ENCODE measurements at places on chromosomes 1 and 21.

- peak; percentile 23 for DNase-seq
Measured at GRCh38 chr1:31587720-31588423, 11.6 kb downstream of the TINAGL1 start.

DNA sequence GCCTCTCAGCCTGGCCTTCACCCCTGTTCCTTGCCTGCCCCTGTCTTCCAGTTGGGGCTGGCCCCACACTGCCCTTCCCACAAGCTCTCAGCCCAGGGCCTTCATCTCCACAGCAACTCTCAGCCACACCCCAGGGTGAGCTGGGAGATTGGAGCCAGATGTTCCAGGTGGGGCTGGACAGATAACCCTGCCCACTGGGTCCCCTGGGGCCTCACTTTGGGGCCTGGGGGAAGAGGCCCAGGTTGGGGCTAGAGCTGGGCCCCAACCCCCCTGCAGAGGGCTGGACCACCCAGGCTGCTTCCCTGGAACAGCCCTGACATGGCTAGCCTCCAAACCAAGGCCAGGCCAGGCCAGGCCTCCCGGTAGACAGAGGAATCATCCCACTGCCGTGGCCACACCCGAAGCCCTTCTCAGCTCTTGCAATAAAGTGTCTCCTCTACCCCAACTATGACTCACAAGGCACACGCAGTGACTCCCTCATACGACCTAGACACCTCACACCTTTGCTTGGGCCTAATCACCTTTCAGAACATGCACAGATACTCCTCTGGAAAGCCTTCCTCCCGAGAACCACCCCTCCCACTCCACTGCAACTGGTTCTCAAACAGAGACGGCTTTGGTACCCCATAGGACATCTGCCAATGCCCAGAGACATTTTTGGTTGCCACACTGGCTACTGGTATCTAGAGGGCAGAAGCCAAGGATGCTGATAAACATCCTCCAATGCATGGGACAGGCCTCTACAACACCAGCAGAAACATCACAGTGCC is 22.2 kb downstream of the SLC2A1 start:
- no peak for DNase-seq

DNA sequence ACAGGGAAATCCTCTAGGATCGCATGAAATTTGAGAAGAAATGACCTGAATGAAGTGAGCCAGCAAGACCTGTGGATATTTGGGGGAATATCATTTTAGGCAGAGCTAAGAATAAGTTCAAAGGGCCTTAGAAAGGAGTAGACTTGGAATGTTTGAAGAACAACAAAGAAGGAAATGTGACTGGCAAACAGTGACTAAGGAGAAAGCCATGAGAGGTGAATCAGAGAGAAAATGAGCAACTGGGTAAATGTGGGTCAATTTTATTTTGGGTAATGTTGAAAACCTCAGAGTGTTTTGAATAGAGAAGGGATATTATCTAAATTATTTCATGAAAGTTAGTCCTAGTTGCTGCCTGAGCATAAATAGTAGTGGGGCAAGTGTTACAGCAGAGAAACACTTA is 672.8 kb downstream of the LMO4 start:
- DNase-seq = no peak

DNA sequence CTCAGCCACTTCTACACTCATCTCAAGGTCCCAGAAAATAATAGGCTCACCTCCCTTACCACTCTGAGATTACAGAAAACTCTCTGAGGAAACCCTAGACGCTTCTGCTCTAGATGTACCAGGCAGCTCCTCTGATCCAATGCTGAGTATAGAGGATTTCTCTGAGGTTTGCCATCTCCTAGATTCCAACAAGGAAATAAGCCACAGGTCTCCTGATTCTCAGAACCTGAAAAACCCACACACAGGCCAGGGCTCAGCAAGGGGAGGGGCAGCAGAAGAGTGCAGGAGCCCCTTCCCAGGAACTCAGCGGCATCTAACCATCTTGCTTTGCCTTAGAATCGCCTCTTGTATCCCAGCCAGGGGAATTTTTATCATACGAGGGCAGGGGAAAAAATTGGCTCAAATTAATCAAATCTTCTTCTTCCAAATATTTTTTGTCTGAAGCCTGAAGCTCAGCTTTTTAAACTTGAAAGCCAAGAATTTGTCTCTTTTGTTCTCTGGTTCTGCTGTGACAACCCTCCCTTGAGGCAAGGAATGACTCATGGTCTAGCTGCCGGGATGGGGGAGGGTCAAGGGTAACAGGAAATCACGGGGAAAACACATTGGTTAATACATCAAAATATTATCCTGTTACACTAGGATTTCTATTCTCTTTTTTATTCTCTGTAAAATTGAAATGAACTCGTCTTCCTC is 30.8 kb downstream of the GORAB start:
- DNase-seq = no peak

DNA sequence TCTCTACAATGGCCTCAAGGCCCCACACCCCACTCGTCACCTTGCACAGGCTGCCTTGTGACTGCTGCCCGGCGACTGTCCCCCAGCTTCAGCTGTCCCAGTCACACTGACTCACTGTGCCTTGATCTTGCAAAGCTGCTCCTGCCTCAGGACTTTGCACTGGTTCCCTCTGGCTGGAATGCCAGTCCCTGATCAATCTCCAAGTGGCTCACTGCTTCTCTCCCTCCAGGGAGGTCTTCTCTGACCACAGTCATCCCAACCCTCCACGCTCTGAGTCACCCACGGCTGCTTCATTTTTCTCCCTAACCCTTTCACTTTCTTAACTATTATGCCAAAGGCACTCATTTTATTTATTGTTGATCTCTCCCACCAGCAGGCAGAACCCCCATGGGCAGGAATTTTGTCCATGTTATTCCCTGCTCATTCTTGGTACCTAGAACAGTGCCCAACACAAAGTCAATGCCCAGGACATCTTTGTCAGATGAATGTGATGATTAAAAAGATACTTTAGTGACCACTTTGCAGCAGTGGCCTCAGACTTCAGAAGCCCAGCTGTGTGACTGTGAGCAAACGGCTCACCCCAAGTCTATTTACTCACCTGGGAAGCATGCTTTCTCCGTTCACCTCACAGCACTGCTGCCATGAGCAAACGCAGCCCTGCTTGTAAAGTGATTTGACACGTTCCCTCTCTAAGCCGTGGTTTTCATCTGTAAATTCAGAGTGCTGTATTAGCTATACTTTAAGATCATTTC is 53.4 kb downstream of the ZBTB18 start:
- no peak for DNase-seq

DNA sequence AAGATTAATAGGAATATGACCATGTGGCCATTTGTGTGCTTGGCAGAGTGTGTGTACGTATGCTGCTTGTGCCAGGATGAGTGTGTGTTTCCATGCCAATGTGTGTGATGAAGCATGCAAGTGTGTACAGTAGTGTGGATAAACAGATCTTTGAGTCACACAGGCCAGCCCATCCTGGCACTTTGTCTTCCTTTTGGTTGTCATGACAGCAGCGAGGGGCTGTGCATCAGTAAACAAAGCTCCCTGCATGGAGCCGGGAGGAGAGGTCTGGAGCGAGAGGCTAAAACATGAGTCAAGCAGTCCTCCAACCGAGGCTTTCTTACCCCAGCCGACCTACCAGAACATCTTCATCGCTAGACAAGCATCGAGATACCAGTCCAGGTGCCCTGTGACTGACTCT is 221.2 kb downstream of the CACNA1E start:
- no peak for DNase-seq

DNA sequence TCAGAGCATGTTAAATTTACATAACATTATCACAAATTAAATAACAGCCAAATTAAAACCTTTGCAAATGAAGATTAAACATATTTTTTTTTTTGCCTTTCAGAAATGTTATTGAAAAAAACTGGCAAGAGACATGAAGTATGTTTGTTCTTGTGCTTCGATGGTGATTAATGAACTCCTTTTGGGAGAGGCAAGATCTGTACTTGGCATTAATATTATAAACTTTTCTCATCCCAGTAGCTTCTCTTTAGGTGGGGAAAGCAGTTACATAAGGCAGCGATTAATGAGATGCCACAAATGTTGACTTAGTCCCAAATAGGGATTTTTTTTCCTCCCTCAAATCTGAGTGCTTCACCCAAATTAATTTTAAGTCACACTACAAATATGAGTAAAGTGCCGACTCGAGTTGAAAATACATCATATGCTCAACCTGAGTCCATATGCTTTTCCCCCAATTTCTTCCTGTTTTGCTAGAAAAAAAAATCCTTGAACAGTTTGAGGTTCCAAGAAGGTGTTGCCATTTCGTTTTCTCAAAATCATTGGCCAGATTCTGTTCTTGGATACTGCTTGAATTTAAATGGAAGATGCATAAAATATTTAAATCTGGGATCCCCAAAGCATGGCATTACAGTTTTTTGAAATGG is 294.5 kb downstream of the VAV3 start:
- DNase-seq = no peak

GRCh38 chr21:37118187-37118826 is 45.3 kb downstream of the TTC3 start:
- no peak for DNase-seq

DNA sequence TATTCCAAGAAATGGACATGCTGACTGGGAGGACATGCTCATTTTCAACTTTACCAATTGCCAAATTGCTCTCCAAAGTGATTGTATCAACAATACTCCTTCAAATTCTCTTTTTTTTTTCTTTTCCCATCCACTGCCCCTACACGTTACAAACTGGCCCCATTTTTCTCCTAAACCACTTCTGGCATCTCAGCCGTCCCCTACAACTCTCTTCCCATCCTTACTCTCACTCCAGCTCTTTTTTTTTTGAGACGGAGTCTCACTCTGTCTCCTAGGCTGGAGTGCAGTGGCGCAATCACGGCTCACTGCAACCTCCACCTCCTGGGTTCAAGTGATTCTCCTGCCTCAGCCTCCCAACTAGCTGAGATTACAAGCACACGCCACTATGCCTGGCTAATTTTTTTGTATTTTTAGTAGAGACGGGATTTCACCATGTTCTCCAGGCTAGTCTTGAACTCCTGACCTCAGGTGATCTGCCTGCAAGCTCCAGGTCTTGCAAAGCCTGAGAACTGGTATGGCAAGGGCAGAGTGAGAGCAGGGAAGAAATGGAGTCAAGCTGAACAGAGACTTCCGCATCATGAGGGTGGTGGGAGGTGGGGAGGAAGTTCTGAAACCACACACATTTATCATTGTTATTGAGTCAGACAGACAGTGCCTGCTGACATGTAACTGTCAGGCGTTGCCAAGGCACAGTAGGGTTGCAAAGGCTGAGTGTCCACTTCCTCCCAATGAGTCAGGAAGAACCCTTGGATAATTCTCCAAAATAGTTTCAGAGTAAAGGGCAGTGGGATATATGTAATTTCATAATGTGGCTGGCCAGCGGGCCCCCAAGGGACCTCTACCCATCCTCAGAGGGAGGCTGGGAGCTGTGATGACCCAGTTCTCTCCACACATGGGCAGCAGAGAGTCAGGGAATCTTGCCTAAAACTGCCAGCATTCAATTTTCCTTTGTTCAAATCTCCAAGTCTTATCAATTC is 17.4 kb downstream of the CELA3A start:
- DNase-seq = no peak

DNA sequence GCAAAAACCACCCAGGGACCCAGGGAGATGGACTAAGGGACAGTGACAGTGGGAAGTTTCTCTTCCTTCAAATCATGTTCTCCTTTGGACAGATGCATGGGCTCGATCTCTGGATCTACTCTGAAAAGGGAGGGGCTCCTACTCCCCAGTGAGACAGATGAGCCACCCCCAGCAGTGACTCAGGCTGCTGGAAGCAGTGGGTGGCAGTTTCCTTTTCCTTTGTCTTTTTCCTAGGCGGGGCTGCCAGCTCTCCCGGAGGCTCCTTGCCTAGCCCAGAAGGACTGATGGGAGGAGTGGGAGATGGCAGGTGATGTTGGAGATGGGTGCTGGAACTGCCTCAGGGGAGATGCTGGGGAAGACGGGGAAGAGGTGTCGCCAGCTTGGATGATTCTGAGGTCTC is 41.0 kb upstream of the IGSF21 start:
- no peak for DNase-seq

- DNase-seq = no peak
Measured at GRCh38 chr1:12542616-12543592, 75.1 kb downstream of the DHRS3 start.

DNA sequence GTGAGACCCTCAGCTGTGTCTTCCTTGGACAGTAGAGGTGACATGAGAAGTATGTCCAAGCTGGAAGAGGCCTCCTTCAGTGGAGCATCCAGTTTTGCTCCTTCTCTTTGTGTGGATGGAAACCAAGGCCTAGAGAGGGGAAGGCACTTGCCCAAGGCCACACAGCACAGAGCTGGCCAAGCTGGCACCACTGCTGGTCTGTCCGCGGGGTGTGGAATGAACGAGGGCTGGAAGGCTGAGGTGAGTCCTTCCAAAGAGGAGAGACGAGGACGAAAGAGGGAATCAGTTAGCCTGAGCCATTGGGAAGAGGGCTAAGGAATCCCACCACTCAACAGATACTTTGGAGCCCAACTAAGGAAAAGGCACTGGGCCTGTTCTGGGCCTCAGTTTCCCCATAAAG is 27.8 kb upstream of the SELENON start:
- DNase-seq = no peak

DNA sequence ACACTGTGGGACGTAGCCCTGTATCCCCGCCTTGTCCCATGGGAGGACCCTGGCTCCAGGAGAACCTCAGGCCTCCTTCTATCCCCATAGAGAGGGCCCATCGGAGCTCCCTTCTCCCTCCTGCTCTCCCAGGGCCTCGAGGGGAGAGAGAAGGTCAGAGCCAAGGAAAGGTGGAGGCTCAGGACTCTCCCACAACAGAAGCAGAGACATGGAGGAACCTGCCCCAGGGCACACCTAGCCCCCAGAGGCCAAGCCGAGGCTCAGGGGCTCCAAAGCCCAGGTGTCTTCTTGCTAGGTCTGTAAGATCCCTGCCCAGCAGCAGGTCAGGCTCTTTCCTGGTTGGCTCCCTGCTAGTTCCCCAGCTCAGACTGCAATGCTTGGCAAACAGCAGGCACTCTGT is 34.4 kb upstream of the ARF1 start:
- DNase-seq = no peak

DNA sequence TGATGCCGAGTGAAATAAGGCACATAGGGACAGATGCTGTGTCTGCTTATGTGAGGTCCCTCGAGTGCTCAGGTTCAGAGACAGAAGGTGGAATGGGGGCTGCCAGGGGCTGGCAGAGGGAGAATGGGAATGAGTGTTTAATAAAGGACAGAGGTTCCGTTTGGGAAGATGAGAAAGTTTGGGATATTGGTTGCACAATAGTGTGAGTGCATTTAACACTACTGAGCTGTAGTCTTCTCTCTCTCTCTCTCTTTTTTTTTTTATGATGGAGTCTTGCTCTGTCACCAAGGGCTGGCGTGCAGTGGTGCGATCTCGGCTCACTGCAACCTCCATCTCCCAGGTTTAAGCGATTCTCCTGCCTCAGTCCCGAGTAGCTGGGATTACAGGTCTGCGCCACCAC is 44.9 kb downstream of the TRAPPC10 start:
- no peak for DNase-seq

DNA sequence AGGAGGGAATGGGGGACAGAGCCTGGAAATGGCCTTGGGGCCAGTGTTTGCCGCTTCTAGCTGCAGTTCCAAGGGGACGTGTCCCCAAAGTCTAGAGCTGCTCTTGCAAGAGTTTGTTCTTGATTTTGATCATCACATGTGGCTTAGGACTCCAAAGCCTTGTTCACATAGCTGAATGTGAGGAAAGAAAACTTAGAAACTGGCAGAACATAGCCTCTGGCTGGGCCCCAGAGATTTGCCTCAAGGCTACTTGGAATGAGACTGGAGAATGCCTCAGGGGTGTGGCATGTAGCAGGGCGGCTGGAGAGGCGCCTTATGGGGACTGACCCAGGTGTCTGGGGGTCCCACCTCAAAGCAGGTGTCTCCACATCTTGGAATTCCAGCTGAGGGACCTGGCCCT is 2.3 kb downstream of the PDXK start:
- no peak for DNase-seq

- no peak for DNase-seq
Measured at GRCh38 chr1:202662081-202662480, 48.2 kb downstream of the SYT2 start.
